ENCODE measurements at places on chromosomes 5 and 9.

DNA sequence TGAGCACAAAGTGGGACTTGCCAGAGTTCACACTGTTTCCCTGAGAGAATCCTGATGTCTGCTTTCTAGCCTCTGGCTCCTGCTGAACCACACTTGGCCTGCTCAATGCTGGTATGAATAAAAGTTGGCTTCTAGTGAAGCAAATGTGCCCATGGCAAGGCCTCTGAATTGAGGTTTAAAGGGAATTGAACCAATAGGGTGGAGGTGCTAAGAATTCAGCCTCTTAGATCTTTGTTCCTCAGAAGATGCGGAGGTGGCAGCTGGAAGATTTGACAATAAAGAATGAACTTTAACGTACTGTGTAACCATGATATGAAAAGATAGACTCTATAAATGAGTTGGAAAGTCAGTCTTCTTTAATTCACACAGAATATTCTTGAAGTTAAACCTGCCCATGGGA, 57.2 kb downstream of the RASGRF2 start:
- no peak for DNase-seq

- no peak for DNase-seq
These were observed 95.8 kb downstream of the AOPEP start for GRCh38 chr9:94822273-94822672.

DNA sequence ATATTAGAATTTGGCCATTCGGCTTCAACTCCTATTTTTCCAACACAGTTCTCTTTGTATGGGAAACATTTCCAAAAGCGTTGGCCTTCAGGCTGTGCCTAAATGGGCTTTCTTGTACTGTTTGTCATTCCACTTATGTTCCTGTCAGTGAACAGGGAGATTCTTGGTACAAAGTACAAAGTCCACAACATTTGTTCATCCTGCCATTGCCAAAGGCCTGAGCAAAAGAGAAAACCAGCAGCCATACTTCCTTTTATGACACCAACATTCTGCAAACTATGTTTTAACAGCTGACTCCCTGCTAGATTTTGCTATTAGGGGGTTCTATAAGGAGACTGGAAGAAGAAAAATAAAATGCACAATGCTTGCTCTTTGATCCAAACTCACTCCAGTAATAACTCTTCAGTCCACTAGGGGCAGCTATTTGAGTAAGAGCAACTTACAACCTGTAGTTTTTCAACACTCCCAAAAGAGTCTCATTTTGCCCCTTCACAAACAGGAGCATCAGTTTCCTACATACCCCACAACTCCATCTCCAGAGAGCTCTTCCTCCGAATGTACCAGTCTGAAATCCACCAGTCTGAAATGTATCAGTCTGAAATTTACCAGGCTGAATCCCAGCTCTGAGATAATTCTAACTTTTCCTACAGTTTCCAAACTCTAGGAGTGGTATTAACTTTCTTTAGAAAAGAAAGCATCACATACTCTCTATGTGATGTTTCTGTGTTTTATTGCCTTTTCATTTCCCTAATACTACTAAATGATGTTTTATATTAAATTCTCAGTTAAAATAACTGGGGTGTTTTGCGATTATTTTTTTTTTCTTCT, 693.8 kb downstream of the DNAH5 start:
- peak; percentile 51 for DNase-seq

DNA sequence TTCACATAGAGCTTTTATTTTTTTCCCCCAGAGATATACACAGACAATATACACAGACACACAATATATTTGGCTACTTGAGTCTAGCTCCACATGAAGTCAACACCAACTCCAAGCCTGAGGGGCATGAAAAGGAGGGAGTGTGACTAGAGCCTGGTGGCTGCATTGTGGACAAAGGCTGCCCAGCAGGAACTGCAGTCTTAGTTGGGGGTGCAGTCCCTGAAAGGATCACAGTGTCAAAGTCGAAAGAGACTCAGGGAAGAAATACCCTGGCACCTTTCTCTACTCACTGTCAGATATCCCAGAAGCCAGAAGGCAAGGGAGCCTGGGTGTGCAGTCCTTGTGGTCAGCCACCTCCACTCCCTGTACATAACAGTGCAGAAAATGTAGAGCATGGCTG, 231.6 kb upstream of the RPS23 start:
- DNase-seq, result no peak

GRCh38 chr9:108259917-108260675, 595.7 kb downstream of the ACTL7B start:
- DNase-seq, result no peak

- no peak for DNase-seq
These were observed 39.6 kb downstream of the KCNT1 start for GRCh38 chr9:135741276-135742219.

DNA sequence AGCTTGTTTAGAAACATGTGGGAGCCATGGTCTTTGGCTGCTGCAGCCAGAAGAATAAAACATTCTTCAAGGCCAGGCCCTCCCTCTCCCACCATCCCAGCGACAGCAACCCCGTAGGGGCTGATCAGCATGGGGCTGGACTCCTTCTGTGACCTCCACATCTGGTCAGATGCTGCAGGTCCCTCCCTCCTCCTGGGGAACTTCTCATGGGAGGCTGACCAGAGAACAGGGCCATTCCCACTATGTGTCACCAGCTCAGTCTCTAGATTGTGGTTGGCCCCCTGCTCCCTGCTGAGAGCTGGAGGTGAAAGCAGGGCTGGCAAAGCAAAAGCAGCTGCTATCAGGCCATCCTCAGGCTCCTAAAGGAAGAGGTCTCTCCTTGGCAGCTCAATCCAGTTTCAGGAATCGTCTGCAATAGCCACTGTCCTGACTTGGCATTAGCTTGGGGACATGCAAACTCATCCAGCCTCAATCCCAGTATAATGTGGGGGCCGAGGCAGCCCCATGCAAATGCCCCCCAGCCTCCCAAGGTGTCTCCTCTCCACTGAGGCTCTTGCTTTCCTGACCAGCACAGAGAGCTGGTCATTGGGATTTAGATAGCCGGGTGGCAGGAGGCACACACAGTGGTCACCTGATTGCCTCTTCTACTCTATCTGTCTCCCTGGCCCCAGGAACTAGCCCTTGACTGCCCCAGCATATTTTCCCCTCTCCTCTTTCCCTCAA, 81.5 kb downstream of the NRG2 start:
- no peak for DNase-seq

DNA sequence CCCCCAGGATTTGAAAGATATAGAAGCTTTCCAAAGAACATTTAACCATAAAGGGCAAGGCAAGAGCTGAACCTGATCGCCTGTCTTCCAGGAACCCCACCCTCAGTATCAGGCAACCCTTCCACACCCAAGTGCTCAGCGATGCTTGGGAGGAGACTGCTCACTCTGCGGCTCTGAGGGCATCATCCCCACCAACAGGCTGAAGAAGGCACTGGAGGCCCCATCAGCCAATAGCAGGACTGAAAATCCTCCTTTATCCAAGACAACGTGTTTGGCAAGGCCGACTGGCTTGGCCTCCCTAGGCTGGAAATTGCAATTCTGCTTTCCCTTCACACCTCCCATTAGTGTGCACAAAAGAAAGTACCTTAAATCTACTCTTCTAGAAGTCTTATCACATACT, 1.4 kb upstream of the PPP2CA start:
- DNase-seq, result peak; percentile 32

- no peak for DNase-seq
These were observed 9.7 kb downstream of the NR2F1-AS1 start for GRCh38 chr5:93571114-93571949.

DNA sequence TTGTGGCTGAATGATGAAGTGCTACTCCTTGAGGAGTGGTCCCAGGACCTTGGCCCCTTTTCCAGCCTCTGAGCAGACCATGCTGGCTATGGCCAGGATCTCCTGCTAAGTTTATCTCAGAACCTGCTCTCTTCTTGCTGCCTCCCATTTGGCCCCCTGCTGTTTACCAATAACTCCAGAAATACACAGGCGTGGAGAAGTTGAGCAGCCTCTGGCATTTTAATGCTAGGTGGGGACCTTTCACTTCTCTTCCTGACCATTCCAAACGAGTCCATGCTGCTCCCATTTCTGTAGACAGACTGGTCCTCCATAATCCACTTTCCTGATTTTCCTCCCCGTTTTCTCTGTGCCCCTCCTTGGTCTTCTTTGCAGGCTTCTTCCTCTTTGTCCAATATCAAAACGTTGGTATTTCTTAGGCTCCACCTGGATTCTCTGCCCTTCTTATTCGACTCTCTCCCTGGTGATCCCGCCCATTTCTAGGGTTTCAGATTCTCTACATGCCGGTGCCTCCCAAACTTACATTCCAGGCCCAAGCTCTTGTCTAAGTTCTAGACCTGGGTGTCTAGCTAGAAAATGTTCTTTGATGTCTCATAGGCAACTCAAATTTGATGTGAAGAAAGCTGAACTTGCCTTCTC, 33.4 kb upstream of the TNFAIP8 start:
- no peak for DNase-seq

DNA sequence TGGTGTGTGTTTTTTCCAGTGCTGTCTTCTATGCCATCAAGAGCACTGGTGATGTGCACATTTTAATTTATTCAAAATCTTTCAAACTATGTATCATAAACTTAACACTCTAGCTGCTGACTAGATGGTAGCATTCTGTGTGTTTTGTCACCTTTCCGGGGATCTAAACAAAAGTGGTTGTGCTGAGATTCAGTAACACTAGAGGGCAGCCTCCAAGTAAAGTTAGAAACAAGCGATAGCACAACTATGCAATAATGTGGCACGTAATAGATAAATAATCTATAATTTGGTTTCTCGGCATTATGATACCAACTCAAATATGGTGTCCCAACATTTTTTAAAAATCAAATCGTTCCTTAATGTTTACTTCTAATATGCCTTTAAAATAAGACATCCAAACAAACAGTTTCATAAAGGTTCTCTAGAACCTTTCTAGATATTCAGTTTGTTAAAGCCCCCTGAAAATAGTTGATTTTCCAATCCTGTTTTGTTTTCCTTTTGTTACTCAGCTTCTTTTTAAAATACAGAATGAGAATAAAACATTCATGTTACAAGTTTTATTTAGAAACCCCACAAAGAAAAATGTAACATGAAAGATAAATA, 16.9 kb downstream of the SEMA6A start:
- peak; percentile 51 for DNase-seq

- DNase-seq, result no peak
These were observed 151.5 kb downstream of the GOLPH3 start for GRCh38 chr5:32022638-32023037.

GRCh38 chr5:116137544-116138378, 52.9 kb downstream of the COMMD10 start:
- DNase-seq, result peak; percentile 72

DNA sequence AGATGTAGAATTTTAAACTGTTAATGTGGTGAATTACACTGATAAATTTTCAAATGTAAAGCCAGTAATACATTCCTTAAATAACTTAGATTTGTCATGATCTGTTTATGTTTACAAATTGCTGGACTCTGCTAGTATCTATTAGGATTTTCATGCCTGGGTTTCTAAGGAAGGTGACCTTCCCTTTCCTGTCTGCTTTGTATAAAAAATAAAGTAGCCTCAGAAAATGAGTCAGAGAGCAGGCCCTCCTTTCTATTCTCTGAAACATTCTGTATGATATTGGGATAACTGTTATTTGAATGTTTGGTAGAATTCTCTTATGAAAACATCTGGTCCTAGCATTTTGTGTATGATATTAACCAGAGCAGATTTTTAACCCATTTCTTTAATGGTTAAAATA, 255.3 kb downstream of the SYK start:
- DNase-seq, result no peak

DNA sequence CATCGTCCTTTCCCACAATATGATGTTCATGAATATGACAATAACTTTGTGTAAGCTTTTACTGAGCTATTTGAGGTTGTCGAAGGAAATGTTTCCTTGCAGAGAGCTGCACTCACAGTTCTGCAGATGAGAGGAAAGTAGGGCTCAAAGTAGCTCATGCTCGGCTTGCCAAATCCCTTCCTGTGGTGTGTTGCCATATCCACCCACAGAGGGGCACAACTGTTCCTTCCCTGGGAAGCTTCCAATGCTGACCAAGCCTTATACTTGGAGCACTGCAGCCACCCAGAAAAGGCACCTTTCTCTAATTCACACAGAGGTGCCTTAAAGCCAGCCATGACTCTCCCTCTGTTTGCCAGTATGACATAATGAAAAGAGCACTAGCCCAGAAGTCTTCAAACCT, 390.3 kb downstream of the CAAP1 start:
- DNase-seq, result no peak

- DNase-seq, result no peak
These were observed 196.4 kb downstream of the CDK5RAP2 start for GRCh38 chr9:120383611-120383998.

DNA sequence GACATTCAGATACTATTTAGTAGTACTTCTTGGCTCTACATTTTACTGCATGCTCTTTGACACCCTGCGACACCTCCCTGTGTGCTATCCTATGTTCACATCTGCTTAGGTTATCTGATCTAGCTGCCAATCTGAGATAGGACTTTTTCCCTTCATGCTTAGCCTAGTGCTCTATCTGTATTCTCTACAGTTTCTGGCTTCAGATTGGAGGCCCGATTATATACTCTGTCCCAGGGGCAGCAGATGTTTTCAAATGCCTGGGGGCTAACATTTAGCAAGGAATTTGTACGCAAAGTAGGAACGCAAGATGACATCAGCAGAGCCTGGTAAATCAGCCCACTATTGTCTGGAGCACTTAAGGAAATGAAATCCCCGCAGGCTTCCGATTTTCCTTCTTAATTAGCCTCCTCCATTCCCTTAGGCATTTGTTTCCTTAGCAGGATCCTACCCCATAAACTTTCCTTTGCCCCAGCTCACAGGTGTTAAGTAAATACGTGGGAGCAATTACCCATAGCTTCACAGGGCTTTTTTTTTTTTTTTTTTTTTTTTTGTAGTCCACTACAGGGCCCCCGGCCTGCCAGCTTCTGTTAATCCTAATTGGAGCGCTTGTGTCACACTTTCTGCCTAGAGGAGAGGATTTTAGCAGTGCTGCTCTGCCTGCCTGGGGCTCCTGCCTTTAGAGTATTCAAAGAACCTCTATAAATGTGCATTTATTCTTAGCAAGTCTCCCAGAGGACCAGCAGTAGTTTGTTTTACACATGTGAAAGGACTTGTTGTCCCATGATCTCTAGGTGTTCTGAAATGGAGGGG, 61.1 kb upstream of the LPAR1 start:
- no peak for DNase-seq

- DNase-seq, result no peak
These were observed 136.3 kb downstream of the ADAMTS16 start for GRCh38 chr5:5276430-5276829.

DNA sequence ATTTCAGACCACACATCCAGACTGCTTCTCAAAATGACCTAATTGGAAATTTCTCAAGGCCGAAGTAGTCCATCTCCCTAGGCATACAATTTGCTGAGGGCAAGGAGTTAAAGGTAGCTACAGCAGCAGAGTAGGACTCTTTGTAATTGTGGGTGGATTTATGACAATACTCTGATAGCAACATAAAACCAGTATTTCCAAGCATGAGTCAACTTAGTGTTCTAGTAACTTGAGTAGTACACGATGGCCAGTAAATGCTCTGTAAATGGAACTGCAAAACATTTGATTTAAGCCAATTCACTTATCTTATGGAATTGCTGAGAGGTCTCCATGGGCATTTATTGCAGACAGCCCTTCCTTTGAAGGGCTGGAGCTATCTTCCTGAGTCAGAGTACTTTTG, 352.2 kb downstream of the PLK2 start:
- no peak for DNase-seq

All from RKO (cell line).